T follicular helper cell (primary cell): ENCODE measurements at places on chromosomes 2 and 18.

GRCh38 chr18:56959120-56959519 lies 187.8 kb upstream of the BOD1L2 start:
- DNase-seq = no peak

DNA sequence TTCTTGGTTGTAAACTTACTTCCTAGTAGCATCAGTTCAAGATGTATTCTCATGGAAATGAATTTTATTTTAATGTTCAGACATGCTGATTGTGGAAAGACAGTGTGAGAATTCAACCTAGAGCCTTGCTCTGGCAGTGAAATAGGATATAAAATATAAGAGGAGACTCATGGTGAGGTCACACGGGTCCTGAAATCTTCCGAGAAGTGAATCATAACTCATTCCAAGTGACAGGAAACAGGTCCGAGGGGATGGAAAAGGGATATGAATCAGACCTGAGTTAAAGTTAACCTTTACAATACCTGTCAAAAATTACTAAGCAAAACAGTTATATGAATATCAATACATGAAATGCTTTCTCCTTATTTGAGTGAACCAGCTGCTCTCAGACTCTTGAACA lies 185.2 kb upstream of the LRRTM1 start:
- no peak for DNase-seq

GRCh38 chr2:231914077-231914690 lies 12.0 kb downstream of the NPPC start:
- DNase-seq = no peak

DNA sequence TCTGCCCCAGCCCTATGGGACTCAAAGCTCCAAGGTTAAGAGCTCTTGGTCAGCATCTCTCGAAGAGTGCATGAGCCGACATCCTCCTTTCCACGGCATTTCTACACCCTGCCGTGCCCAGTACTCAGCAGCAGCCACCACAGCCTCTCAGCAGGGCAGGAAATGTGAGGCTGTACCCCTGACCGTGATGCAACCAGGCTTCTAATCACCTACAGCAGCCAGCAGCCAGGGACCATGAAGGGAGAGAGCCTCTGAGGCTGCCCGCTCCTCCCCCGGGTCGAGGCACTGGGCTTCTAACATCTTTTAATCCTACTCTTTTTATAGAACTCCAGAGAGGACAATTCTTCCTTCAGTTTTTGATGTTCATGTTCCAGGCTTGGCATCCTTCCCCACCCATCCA lies 6.5 kb downstream of the CYS1 start:
- DNase-seq = no peak

DNA sequence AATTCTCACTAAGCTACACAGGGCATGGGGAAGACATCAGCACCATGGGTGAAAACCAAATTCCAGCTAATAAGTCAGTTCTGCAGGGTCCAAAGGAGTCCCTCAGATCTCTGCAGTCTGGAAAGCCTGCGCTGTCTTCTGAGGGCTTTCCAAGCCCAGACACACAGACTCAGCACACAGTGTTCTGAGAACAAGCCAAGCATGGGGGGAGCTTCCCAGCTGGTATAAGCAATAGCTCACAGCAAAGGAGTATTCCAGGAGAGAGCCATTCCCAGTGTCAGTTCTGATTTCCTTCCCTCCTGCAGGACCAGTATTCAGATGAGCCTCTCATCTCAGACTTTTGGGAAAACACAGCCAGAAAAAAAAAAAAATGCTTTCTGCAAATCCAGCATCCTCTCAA lies 370.8 kb downstream of the TNS1 start:
- no peak for DNase-seq
